ENCODE measurements at places on chromosomes 1 and 21.

- no peak for DNase-seq
Observed at GRCh38 chr21:35818597-35818996, 241.7 kb downstream of the SETD4 start.

DNA sequence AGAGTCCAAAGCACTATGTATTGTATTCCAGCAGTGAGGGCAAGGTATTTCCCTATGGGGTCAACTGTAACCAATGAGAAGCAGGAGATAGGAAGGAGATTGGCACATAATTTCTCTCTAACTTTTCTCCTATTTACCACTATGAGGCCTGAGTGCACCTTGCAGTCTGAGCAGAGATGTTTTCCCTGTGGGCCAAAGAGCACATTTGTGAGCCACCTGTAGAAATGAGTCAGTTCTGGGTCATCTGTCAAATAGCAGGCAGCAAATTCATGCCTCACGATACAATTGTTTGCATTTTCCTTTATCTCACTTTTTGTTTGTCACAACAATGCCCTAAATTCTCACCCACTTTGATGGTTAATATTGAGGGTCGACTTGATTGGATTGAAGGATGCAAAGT lies 547.2 kb upstream of the NCAM2 start:
- DNase-seq: no peak

GRCh38 chr1:238664139-238664538 lies 722.2 kb upstream of the CHRM3 start:
- no peak for DNase-seq

GRCh38 chr1:243434594-243434993 lies 178.8 kb downstream of the SDCCAG8 start:
- no peak for DNase-seq

Data from COR-L47 (cell line).